ENCODE measurements at places on chromosomes 11 and 22.

- no peak for DNase-seq
These were observed 4.7 kb downstream of the B3GAT1 start for GRCh38 chr11:134407321-134407828.

DNA sequence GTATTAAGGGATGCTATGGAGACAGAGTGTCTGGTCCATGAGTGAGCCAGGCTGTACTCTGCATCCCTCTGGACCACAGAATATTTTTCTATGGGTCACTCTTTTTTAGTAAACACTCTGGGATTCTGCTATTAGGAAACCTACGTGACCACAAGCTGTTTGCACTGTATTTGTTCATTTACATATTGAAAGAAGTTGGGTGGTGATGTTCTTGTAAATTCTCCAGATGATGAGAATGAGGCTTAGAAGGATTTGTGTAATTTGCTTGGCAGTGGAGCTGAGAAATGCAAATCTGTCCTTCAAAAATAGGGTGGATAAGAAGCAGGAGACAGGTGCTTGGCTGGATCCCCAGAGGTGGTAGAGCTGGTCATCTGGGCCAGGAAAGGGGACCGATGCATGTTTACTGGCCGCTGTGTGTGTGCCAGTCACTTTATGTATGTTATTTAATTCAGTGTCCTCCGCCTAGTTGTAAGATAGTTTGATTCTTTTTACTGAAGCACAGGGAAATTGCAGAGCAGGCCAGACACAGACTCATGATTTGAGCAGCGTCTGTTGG, 63.7 kb upstream of the HEPHL1 start:
- DNase-seq: no peak

GRCh38 chr11:77753230-77753629, 67.3 kb downstream of the RSF1 start:
- no peak for DNase-seq

DNA sequence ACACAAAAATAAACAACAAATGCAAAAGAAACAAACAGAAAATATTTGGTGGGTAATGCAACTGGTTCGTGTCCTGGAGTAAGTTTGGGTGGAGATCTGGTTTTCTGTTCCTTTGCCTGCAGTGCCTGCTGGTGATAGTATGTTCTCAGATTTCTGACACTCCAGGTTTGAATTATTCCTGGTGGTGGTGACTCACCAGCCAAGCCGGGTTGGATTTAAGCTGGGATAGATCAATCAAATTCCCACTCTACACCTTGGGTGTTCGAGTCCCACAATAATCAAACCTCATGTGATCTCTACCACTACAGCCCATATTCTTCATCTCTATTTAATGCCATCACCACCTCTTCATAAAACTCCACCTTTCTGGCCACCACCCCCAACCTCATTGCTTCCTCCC, 421.8 kb downstream of the NTM start:
- no peak for DNase-seq

DNA sequence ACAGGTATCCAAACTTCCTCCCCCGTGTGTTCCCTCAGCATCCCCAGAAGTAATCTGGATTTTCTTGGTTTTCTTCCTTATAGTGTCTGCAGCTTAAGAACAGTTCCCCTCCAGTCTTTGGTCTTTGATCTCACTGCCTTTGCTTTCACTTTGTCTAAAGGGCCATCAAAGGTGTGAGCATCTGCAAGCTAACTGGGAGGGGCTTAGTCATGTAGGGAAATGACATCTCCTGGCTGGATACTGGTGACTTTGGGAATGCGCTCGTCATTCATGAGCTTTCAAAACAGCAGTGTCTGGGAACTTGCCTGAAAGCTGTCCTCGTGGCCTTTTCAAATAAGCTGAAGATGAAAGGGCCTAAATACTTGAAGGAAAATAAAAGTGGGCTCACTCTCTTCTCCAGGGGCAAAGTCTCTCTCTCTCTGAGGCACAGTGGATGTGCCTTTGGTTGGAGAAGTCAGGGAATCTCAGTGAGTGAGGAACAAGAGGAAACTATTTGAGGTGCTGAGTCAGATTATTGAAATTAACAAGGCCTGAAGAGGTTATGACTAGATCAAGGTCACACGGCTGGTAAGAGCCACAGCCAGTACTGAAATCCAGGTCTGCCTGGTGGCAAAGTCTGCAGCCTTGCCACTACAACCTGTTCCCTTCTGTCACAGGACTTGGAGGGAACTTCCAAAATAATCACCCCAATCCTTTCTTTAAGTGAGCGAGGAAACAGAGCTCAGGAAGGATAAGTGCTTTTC, 45.6 kb upstream of the TENM4 start:
- no peak for DNase-seq

DNA sequence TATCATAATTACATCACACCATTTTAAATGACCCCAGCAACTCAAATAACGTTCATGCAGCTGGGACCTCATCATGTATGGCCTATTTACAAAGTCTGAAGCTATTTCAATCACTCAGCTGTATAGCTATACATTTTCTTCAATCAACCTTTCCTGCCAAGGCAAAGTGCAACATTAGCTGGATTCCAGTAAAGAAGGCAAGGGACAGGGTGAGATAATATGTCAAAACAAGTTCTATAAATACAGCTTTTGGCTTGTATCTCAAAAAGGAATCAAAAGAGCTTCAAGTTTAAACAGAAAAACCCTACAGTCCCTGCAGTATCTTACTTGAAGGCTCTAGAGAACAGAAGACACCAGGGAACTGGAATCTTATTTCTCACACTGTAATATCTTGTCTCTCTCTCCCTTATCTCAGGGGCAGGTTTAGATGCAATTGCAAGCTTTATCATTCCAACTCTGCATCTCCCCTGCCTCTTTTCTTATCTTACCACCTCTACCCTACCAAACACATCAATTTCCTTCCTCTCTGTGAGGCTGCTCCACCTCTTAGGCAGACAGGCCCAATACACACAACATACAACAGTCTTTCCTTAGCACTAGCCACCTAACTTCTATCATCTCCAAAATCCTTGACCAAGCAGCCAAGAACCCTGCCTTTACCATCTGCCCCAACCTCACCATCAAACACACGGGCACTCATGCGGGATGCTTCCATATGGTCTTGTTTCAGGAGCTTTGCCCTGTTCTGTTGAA, 34.5 kb downstream of the CELF1 start:
- no peak for DNase-seq

DNA sequence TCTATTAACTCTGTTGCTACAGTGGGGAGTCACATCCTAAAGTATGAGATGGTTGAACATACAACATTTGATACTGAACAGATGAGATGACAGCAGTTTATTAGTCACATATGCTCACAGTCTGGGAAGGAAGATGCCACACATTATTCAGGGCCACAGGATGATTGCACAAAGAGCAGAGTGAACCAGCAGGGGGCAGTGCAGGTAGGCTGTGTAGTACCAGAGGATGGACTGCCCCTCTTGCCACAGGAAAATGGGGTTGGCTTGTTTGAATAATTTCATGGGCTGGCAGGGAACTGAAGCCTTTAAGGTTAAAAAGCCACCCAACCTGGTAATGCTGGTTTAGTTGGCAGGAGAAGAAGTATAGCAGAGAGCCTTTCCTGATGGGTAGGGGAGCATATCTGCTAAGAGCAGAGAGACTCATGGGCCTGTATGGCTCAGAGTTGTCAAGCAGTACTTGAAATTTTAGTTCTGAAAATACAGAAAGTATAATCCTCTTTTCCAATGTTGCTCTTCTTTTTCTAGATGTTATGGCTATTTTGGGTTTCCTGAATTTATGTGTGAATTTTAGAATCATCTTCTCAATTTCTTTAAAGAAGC, 180.4 kb upstream of the B3GAT1 start:
- DNase-seq: no peak

DNA sequence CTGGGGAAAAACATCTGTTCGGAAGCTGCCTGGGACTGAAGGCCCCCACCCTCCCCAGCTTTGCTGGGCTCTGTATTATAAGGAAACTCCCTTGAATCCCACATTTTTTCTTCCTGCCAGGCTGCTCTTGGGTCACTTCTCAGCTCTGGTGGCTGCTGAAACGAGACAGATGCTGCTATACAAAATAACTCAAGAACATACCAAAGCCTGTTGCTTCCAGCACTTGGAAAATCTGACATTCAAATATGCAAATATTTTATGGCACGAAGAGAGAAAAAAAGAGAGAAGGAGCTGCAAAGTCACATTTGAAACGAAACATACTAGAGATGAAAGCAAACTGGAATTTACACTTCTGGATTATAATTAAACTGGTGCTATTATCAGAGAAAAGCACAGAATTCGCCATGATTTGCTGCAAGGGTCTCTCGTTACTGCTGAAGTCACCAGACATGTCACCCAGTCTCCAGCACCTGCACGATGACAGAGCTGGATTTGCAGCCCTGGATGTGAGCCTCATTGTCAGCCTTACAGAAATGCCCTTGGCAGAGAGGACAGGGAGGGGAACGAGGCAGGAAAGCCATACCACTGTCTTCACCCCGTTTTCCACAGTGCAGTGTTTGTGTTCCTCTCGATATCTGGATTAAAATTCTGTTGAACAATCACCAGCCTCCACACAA, 47.9 kb upstream of the IGSF9B start:
- DNase-seq: peak; percentile 11

GRCh38 chr11:76232026-76232665, 25.8 kb upstream of the WNT11 start:
- DNase-seq: no peak
